ENCODE measurements at places on chromosomes 5 and 9.
A peak's percentile ranks its signal among the peaks of the same experiment; 100 is the strongest.

GRCh38 chr5:54018438-54018837, 291.9 kb downstream of the ARL15 start:
- DNase-seq, result no peak

DNA sequence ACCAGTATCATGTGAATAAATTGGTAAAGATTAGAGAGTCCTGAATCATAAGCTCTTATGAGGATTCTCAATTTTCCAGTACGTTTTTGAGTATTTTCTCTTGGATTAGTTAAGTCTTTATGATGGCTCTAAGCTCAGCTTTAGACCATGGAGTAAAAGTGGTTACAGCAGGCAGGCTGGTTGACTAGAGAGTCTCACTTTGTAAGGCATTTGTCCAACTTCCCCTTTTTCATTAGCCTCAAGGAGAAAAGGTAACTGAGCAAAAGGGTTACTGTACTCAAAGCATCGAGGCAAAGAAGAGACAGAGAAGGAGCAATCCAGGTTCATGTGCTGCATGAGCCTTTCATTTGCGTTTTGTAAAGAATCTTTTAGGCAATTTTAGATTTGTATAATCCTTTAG, 8.5 kb downstream of the NOP16 start:
- DNase-seq, result no peak

DNA sequence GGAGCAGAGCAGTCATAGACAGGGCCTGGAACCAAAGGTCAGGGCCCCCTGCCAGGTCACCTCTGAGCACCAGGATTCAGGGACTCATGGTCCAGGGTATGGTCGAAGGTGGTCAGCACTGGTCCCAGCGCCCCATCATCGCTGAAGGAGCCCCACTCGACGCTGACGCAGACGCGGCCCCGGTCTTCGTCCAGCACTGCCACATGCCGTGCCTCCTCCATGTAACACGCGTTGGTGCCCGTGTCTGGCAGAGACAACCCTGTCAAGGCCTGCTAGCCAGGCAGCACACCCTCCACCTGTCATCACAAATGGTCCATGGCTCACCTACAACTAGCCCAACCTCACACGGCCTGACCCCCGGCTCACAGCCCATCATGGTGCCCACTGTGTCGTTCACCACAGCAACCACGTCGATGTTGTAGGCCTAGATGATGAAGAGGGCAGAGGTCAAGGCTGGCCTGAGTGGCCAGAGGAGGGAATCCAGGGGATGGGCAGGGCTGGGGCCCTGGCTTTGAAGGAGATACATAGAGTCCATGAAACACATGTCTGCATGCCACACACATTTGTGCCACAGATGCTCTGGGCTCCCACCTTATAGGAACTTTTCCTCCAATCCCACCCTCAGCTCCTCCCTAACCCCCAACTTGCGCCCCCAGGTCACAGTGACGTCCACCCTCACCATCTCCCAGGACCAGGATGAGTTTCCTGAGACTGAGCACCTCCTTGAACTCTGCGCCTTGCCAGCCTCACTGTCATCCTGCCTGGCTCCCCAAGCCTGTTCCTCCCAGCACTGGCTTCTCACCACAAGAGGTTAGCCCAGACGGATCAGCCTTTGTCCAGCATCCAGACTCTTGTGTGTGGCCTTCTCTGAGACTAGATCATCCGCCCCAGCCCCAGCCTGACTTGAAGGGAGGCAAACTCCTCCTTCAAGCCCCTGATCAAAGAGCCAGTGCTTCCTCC, 9.5 kb downstream of the HK3 start:
- no peak for DNase-seq

DNA sequence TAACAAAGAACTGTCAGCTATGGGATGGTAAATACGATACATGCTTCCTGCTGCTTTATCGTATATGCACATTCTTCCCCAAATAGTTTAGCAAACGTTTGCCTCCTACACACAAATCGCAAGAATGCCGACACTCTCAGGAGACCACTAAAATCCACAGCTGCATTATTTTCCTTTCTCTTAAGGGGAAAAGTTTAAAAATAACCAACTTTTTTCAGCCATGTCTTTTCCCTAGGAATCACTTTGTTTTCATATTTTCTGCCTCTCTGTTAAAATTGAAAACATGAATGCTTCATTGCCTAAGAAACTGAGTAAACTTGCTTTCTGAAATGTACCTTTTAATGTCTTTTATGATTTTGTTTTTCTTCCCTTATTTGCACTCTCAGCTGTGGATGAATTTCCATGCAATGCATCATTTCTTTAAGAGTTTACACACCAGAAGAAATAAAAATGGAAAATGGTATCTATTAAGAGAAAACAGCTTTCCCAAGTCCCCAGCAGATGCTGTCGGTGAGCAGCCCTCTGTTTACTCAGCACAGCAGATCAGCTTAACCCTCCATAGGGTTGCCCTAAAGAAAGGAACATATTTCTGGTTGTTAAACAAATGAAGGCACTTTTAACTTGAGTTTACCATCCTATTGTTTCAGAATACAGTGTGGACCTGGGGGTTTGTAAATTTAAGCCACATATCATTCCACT, 66.2 kb downstream of the IZUMO3 start:
- no peak for DNase-seq

GRCh38 chr9:122318284-122318683, 52.5 kb upstream of the PTGS1 start:
- no peak for DNase-seq

GRCh38 chr5:165029099-165029870, 1523.9 kb downstream of the MAT2B start:
- no peak for DNase-seq

DNA sequence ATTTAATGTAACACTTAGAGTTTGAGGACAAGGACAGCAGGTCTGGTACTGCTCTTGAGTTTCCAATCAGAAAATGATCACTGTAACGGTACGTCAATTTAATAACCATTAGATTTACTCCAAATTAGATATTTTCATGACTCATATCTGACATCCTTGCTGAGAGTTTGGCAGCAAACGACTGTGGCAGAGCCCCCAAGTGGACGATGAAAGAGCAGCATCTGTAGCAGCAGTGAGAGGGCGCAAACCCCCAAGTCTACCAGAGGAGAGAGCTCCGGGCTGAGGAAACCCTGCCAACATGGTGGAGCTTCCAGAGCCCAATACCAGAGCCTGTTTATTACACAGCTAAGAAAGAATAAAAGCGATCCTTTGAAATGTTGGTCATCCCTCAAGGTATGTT, 73.2 kb upstream of the EPB41L4A start:
- no peak for DNase-seq

DNA sequence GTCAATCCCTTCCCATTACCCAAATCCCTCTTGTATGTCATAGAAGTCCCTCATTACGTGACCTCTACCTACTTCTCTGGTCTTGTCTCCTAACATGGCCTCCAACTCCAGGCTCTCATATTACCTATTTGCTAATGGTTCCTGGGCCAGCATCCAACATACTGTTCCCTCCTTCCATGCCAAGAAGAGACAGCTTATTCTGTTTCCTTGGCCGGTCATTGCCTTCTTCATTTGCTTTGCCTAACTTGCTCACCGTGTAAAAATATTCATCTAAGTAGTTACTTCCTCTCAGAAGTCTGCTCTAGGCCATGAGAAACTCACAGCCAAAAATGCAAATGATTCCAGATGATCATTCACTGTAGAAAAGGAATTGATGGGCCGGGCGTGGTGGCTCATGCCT, 8.9 kb upstream of the IL6ST start:
- no peak for DNase-seq

DNA sequence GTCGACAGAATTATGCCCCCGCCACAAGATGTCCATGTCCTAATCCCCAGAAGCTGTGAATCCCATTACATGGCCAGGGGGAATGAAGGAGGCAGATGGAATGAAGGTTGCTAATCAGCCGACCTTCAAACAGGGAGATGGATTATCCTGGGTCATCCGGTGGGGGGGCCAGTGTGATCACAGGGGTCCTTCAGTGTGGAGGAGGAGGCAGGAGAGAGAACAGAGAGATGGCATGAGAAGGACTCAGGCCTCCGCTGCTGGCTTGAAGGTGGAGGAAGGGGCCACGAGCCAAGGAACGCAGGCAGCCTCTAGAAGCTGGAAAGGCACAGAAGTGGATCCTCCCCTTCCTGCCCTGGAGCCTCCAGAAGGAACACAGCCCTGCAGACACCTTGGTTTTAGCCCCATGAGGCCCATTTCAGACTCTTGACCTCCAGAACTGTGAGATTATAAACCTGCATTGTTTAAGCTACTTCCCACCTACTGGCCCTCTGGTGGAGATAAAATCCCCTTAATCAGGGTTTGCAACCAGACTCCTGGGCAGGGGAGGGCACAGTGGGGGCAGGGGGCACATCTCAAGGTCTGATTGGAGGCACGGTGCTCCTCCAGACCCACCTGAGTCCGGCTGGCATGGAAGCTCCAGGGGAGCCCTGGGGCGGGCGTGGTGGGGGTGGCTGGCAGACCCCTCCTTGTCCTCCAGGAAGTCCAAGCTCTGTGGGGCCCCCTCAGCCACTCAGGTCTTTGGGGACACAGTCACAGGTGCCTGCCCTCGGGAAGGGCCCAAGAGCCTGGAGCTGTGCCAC, 13.8 kb downstream of the PTGES2 start:
- no peak for DNase-seq

GRCh38 chr9:4994166-4994890, 9.3 kb downstream of the JAK2 start:
- peak; percentile 40 for DNase-seq

GRCh38 chr9:90169490-90169889, 473.1 kb downstream of the DIRAS2 start:
- peak; percentile 41 for DNase-seq

Measured in DMS153 (cell line).